ENCODE measurements at places on chromosomes 5 and 9.

- DNase-seq: no peak
Measured at GRCh38 chr9:119432428-119432827, 63.2 kb upstream of the BRINP1 start.

DNA sequence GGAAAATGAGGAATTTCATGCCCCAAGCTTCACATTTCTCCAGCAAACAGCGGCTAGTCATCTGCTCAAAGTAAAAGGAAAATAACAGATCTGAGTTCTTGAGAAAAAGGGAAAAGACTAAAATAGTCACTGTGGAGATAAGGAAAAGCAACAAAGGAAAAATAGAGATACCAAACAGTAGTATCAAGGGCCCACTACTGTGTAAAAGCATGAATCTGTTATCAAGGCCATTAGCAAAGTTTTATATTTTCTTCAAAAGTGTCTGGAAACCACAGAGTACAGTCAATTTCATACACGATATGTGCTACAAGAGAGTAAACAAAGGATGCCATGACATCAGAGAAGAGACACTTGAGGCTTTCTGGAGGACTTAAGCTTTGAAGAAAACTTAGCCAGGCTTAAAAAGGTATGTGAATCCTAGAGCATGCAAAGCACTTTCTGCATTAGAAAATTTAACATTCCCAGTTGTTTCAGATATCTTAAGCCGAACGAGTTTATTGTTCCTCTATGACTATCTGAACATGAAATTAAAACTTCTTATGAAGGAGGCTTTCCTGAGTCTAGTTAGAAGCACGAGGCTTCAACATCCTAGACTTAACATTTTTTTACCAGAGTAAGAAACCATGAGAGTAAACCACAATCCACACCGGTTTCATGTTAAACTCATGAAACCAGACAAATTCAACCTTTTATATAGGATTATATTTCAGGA, 1.2 kb downstream of the TTC33 start:
- DNase-seq: no peak

DNA sequence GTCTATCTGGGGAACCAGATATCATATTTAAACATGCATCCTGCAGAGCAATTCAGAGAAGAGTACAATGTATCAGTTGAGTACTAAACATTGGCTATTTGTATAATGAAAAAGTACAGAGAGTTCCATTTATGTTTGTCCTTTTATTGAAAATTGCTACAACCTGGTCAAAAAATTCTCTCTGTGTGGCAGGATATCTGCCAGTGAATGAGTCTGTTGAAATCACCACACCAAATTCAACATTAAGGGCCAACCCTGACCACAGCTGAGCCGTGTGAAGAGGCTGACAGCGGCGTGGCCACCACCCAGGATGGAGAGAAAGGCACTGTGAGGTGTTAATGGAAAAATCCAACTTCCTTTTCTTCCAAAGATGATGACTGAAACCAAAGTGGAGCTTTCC, 422.7 kb upstream of the PIK3R1 start:
- DNase-seq: no peak

DNA sequence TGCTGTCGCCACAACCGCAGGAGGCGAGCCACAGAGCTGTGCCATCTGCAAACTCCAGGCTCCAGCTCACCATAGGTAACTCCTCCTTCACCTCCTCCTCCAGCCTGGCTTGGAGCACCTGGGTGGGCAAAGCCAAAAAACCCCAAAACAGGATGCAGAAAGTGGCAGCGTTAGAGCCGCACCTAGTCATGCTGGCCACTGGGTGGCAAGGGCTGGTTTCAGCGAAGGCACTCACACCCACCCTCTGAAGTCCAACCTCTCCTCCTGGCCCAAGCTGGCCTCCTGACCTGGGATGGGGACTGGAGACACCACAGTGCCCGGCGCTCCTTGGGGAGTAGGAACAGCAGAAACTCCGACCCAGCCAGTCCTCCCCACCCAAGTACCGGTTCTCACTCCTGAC, 28.7 kb upstream of the ZNF354B start:
- no peak for DNase-seq

DNA sequence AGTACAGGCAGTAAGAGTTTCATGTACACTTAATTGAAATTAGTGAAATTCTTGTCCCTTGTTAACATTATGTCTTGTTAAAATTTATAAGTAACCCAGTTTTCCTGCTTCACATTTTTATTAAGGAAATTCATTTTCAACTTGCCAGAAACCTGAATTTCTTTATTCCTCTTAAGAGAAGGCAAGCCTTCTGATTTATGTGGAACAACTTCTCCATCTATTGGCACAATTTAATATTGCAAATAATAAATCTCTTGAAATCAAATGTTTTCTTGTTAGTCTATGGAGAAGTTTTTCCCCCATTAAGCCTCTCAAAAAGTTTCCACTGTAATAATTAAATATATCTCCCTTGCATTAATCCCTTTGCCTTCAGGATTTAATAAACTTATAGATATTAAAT, 33.8 kb upstream of the ACO1 start:
- no peak for DNase-seq

GRCh38 chr5:73117088-73117740, 3.2 kb upstream of the TMEM171 start:
- no peak for DNase-seq

GRCh38 chr9:122374885-122375420, 4.1 kb downstream of the PTGS1 start:
- no peak for DNase-seq

DNA sequence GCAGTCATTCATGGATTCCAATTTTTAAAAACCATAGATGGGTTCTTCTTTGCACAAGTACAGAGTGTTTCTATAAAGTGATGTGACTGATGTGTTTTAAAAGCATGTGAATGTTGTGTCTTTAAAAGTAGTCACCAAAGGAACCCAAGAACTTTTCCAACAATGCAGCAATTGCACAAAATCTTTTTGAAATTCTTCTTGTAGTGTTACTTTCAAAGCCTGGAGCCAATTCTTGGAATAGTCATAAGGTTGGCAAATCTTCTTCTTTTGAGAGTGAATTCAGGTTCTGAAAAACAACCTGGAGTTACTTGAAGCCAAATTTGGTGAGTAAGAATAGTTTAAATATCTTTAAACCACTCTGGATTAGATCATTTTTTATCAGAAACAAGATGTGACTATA, 10.5 kb downstream of the GRAMD2B start:
- no peak for DNase-seq

- no peak for DNase-seq
Measured at GRCh38 chr5:104170926-104171325, 608.3 kb upstream of the NUDT12 start.

DNA sequence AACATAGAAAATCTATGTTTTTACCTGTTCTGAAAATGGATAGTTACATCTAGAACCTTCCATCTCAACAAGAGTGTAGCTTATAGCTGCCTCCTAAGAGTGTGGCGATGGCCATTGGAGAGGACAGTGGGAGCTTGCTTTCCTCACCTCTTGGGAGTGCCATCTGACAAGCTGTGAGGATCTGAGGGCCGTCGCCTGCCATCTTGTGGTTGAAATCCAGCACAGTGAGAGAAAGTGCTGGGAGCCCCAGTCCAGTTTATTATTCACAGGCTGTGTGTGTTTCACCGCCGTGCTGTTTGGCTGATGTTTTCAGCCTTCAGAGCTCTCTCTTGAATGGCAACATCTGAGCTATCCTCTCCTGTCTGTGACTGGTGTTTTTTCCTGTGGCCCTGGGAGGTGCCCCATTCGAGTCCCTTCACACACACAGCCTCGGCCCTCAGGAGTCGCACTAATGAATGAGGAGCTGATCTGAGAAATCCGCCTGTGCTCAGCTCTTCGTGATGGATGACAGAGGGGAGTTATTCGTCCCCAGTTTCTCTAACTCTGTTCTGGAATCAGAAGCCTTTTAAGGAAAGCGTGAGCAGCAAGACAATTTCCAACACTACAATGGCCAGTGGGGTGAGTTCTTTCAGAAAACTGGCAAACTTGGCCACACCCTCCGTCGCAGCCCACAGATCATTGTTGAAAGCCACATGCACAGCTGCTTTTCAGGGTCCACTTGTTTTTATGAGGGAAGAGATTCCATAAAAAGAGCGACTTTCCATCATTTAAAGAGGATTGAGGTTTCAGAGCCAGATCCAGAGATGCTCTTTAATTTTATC, 170.3 kb downstream of the PDZD2 start:
- DNase-seq: peak; percentile 72

GRCh38 chr5:179207470-179207869, 137.8 kb downstream of the ADAMTS2 start:
- no peak for DNase-seq

DNA sequence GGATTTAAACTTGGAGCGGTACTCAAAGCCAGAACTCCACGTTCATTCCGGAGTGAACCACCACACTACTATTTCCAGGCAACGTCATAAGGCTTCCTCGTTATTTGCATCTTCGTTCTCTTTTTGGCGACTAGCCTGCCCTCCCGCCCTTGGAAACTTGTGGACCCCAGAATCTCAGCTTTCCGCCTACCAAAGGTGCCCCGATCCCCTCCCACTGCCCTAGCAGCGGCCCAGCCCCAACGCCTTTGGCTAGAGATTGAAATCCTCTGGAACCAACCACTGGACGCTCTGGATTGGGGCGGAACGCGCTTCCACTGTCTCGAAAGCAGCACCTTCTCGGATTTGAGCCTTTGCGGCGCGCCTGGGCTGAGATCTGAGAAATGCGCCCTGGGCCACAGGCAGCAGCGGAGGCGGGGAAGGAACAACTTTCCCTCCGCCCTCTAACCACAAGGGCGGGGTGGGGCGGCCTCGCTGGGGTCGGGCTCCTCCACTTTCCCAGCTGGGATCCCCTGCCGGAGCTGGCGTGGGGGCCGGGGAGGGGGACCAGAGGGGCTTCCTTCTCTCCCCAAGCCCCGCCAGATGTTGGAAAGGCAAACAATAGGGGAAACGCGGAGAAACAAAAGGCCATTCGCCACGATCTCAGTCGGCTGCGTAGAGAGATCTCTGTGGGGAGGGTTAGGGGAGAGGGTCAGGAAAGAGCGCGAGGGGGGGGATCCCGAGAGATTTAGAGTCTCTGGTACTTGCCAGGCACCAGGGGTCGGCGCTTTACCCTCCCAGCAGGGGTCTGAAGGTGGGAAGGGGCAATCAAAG, 1.3 kb downstream of the MOB3B start:
- DNase-seq: peak; percentile 33

- no peak for DNase-seq
Measured at GRCh38 chr5:82806513-82806912, 270.7 kb downstream of the TMEM167A start.

GRCh38 chr9:38432922-38433510, 8.8 kb upstream of the IGFBPL1 start:
- DNase-seq: no peak

GRCh38 chr5:88890070-88890781, 7.2 kb upstream of the MEF2C start:
- no peak for DNase-seq

DNA sequence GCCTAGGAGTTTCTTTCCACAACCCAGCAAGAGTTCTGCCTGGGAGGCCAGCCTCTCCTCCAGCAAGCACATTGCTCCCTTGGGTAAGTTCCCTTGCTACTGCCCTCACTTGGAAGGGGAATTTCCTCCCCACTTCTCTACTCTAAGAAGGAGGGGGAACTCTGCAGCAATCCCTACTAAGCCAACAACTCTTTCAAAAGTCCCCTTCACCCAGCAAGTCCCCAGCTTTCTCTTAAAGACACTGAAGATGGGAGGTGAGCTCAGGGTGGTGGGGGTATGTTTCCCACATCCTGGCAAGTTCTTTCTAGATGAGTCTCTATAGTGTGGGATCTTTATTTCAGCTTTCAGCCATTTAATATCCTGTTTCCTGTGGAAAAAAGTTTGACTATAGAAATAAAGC, 49.0 kb downstream of the PDE8B start:
- no peak for DNase-seq

DNA sequence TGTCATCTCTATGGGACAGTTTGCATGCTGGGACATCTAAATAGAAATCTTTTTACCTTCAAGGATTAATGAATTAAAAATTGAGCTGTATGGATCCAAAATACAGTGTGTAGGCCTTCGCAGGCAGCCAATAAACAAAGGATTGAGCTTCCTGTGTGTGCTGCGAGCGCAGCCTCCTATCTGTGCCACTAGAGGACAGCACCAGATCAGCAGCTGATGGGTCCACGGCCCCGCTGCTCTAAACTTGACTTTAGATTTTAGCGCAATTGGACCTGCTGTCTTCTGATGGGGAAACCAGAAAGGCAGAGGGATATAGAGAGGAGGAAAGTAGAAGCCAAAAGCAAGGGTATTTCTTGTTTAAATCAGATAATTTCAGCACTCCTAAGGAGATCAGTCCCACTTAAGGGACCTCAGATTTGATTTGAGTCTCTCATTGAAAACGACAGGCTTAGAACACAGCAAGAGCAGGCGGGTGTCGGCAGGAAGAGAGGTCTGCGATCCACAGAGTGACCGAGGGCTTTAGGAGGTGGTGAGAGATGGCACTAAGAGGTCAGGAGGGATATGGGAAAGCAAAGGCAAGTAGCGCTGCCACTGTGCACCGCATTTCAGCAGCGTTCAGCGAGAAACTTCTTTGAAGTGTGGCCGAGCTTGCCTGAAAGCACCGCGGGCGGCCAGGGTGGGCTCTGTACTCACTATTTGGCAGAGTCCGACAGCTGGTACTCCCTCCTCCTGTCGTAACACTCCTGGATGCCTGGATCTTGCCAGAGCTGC, 214.3 kb downstream of the GNA14 start:
- DNase-seq: peak; percentile 31

Data from substantia nigra (tissue), 51 donors.